ENCODE measurements at places on chromosomes 12 and 14. TPM values are rescaled to one million over a fixed set of nuclear protein-coding genes. Genes with fewer than 3 reads are reported as not detected.

GRCh38 chr12:22634883-22635282, 9.9 kb downstream of the ETNK1 start:
- no peak for DNase-seq
- no peak overlapping the region for H3K27ac ChIP-seq
- H3K27me3 ChIP-seq: no peaks in the 10 kb centered on the region
- peaks cover 2% of the 10 kb centered on the region for H3K36me3 ChIP-seq
- H3K4me1 ChIP-seq: no peaks in the 10 kb centered on the region

DNA sequence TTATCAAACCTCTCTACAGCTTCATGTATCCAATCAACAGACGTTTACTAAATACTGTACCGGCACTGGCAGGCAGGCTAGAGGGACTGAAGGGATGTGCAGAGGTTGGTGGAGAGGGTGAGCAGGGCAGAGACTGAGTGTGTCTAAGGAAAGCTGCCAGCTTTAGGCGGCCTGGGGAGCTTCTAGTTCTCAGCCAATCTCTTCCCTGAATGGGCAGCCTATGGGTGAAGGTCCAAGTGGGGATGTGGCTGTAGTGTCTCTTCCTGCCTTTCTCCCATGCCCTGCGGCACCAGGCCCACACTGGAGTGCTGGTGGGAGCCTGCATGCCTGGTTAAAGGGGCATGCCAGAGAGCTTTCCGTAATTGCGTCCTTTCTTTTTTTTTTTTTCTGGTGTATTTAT, 239.8 kb downstream of the CACNA1C start:
- H3K27me3 ChIP-seq: no peaks in the 10 kb centered on the region
- no peak overlapping the region for H3K4me3 ChIP-seq

- no peak overlapping the region for H3K4me3 ChIP-seq
- H3K27me3 ChIP-seq: no peaks in the 10 kb centered on the region
- no peak overlapping the region for H3K27ac ChIP-seq
- H3K36me3 ChIP-seq: no peaks in the 10 kb centered on the region
- no peaks in the 10 kb centered on the region for H3K4me1 ChIP-seq
Measured at GRCh38 chr14:97692084-97692483, 894.9 kb downstream of the VRK1 start.

The GPR84 gene
- total RNA-seq: not detected

DNA sequence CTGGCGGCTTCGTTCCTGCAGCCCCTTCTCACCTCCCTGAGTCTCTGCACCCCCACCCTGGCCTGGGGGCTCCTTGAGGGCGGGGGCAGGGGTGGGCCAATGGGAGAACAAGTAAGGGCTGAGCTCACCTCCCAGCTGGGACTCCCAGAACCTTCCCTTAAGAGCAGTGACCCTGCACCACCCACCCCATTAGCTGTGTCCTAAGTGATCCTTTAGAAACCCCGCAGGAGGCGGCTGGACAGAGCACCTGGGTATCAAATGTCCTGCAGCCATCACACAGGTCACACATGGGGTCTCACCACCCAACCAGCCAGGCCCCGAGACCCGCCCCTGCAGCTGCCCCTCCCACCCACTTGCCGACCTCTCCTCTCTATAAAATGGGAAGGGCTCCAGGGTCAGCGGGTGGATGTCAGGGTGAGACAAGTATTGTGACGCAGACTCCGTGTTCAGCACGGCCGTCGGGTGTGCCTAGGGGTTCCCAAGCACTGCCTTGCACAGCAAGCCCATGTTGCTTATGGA, 151.2 kb upstream of the C14orf180 start:
- no peak for DNase-seq
- no peaks in the 10 kb centered on the region for H3K36me3 ChIP-seq

DNA sequence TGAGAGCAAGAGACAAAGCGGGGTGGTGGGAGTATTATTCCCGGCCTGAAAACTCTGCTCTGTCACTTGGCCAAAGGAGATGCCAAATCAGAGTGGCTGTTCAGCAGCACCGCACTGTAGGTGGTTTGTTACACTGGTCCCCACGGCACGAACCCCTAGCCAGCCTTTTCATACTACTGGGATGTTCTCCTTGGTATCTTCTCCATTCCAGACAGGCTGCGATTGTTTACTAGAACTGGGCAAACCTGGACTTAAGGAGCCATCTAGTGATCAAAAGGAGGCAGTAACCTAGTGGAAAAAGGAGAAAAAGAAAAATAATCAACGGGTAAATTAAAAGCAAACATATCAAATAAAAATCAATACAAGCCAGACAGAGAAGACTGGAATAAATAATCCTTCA, 58.9 kb upstream of the TMTC2 start:
- H3K4me3 ChIP-seq: no peak overlapping the region
- no peaks in the 10 kb centered on the region for H3K27me3 ChIP-seq
- no peak overlapping the region for H3K27ac ChIP-seq
- peak; percentile 14 for DNase-seq

Measured in astrocyte (in vitro differentiated cells and primary cell).